ENCODE measurements at places on chromosomes 1 and 21.

GRCh38 chr1:7229186-7229585 is 443.9 kb downstream of the CAMTA1 start:
- DNase-seq, result no peak

DNA sequence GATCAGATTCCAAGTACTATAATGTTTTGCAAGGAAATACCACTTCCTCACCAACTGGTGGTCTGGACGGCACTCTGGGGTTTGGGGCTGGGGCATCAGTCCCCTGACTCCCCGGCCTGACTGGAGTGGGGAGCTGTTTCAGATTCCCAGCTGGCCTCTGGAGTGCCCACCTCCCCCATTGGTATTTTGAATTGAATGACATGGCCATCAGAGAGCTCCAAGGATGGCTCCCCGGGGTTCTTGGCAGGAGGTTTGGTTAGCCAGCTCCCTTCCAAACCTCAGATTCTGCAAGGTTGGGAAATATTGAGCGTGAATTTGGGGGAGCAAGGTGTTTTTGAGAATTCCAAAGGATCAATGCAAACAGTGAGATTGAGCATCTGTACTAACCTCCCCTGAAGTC is 2.2 kb upstream of the INAVA start:
- no peak for DNase-seq

DNA sequence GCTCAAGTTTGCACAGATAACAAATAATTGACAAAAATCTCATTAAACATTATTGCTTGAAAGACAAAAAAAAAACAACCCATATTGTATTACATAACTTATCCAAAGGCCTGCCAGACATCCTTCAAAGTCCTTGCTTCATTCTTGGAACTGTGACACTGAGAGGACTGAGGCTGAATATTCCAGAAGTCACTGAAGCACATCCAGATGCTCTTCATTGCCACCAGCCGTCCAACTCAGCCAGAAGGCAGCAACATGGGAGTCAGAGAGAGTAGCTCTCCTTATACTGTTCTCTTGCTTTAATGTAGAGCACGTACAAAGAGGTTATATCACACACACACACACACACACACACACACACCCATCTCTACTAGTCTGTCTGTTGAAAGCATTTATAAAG is 755.0 kb downstream of the LTN1 start:
- no peak for DNase-seq

- DNase-seq, result peak; percentile 63
Observed at GRCh38 chr1:150281221-150281757, 1.1 kb upstream of the CIART start.

- no peak for DNase-seq
Observed at GRCh38 chr1:39082811-39083576, 56.8 kb downstream of the NDUFS5 start.

GRCh38 chr1:7930645-7931445 is 9.8 kb downstream of the TNFRSF9 start:
- DNase-seq, result no peak

DNA sequence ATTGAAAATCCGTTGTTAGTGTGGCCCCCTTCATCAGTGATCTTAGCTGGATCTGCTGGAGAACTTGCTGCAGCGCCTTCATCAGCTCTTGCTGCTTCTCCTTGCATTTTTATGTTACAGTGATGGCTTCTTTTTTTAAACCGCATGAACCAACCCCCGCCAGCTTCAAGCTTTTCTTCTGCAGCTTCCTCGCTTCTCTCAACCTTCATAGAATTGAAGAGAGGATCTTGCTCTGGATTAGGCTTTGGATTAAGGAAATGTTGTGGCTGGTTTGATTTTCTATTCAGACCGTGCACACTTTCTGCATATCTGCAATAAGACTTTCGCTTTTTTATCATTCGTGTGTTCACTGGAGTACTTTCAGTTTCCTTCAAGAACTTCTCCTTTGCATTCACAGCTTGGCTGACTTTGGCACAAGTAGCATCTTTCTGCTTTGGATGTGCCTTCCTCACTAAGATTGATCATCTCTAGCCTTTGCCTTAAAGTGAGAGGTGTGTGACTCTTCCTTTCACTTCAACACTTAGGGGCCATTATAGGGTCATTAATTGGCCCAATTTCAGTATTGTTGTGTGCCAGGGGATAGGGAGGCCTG is 13.1 kb downstream of the RNF187 start:
- no peak for DNase-seq

DNA sequence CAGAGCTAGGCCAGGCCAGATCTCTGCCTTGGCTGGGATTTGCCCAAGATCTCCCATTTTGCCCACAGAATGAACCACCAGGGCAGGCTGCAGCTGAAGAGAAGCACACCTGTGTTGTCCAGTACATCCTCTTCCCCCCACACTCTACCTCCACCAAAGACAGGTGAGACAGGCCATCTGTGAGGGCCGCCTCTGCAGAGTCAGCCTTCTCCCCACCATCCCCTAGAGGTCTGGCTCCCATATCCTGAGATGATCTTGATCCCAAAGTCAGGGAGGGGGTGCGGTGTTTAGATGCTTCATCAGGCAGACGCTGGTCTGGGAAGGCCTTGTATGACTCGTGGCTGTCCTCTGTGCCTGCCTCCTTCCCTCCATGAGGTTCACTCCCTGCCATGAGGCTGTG is 28.7 kb downstream of the HYI start:
- no peak for DNase-seq

DNA sequence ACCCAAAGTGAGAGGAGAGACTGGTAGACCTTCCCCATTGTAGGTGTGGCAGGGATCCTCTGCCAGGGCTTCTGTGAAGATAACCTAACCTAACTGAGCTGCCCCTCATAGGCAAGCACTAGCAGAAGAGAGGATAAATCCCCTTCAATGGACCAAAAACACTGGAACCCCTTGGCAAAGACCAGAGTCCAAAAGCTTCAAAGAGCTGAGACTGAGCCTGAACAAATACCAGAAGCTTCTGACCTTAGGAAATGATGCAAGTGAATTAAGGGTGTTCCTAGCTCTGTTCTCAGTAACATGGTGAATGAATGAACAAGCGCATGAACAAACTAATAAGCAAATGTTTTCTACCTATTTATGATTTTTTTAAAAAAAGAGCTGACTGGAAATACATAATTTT is 123.2 kb downstream of the RRAGC start:
- DNase-seq, result no peak

DNA sequence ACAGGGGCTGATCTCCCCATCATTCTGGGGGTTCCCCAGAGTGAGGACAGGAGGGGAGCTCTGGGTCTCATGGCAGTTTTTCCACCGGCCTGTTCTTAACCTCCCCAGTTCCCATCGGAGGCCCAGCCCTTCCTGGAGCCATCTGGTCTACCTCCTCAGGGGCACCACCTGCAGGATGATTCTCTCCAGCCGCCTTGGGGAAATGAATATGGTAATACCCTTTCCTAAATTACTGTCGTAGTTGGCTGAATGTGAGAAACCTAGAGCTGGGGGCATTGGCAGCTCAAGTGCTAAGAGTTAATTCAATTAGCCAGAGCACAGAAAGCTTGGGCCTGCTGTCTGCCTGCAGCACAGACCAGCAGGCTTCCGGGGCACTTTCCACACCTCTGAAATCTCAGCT is 64.9 kb downstream of the TAS1R2 start:
- DNase-seq, result no peak

DNA sequence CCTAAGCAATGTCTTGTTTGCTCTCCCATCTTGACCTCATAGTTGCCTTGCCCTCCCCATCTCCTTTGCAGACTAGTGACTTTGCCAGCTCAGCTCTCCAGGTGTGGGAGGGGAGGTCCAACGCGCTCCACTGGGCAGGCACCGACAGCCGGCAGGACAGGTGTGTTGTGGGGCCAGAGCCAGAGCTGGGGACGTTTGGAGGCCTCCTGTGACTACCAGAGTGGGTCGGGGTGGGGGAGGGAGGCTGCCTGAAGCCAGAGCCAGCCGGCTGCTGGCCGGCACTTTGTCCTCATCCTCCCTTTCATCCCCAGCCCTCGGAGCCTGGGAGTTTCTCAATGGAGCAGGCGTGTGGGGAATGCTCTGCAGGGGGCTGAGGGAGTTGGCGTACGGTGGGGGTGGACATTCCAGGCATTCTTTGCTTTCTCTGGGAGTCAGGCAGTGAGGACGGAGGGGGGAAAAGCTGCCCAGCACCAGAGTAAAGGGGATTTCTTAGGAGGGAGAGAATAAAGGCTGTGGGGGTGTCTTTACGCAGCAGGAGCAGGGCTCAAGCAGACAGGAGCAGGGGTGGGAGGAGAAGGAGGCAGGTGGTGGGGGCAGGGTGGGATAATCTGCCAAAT is 20.2 kb downstream of the NUAK2 start:
- DNase-seq, result peak; percentile 82

- no peak for DNase-seq
Observed at GRCh38 chr1:9069326-9070100, at the start of gene SLC2A5. Gene SLC2A5 (minus strand): TSS chr1:9069635. CDS start chr1:9069536, 99 bp downstream.

GRCh38 chr1:38846210-38846609 is 13.4 kb downstream of the RRAGC start:
- no peak for DNase-seq

DNA sequence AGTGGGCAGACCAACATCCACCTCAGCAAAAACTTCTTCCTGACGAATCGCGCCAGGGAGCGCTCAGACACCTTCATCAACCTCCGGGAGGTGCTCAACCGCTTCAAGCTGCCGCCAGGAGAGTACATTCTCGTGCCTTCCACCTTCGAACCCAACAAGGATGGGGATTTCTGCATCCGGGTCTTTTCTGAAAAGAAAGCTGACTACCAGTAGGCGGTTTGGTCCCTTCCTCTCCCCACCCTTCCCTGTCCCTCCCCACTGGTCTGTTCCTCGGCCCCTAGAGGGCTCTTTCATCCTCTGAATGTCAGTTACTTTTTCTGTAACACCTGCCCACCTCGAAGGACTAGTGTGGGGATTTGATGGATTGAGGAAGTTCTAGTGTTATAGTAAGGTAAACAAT is 46.9 kb downstream of the CAPN2 start:
- no peak for DNase-seq

- no peak for DNase-seq
Observed at GRCh38 chr1:42318601-42319000, 16.4 kb downstream of the FOXJ3 start.

GRCh38 chr1:50427818-50428779 is 4.9 kb upstream of the DMRTA2 start:
- peak; percentile 42 for DNase-seq

DNA sequence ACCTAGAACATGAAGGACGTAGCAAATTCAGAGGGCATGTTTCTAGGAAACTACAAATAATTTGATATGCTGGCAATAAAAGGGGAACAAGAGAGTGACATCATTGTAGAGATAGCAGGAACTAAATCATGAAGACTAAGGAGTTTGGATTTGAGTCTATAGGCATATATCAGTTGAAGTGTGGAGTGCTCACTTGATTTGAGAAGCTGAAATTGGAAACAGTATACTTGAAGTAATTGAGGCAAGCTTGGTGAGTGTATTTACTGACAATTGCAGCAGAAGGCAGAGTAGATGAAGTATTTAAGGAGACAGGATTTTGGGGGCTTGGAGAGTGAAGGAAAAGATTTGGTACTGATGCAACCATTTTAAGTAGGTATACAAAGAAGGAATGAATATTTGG is 6.4 kb upstream of the TMCO2 start:
- DNase-seq, result no peak

- DNase-seq, result no peak
Observed at GRCh38 chr1:231417513-231417912, 4.6 kb downstream of the EGLN1 start.

DNA sequence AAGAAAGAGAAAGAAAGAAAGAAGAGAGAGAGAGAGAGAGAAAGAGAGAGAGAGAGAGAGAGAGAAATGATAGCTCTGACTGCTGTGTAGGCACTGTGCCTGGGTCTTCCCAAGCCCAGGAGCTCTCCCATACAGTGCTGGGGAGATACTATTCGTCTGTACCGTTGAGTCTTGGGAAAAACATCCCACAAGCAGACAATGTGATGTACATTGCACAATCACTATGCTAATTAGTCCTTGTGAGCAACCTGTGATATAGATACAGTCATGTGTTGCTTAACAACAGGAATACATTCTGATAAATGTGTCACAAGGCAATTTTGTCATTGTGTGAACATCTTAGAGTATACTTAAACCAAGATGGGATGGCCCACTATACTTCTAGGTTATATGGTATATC is 381.0 kb downstream of the HHAT start:
- DNase-seq, result no peak

GRCh38 chr1:154476791-154477190 is 25.2 kb upstream of the TDRD10 start:
- no peak for DNase-seq

- DNase-seq, result no peak
Observed at GRCh38 chr1:84202126-84202525, 58.1 kb downstream of the PRKACB start.

- no peak for DNase-seq
Observed at GRCh38 chr1:3121401-3122210, 52.6 kb downstream of the PRDM16 start.

DNA sequence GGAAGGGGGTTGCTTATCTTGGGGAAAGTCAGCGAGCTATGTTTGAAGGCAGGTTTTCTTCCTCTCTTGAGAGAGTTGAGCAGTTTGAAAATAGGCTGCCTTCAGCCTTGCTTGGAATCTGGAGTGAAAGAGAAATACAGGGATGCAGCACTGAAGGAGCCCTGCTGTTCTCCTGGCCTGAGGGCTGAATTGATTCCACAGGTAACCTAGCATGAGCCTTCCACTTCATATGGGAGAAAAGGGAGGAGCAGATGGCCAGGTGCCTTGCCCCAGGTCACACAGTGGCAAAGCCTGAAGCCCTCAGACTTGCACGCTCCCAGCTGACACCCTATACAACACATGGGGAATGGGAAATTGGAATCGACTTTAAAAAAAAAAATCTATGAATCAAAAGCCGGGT is 88.0 kb upstream of the WLS start:
- DNase-seq, result no peak

GRCh38 chr1:64084451-64084850 is 119.0 kb upstream of the UBE2U start:
- DNase-seq, result no peak

DNA sequence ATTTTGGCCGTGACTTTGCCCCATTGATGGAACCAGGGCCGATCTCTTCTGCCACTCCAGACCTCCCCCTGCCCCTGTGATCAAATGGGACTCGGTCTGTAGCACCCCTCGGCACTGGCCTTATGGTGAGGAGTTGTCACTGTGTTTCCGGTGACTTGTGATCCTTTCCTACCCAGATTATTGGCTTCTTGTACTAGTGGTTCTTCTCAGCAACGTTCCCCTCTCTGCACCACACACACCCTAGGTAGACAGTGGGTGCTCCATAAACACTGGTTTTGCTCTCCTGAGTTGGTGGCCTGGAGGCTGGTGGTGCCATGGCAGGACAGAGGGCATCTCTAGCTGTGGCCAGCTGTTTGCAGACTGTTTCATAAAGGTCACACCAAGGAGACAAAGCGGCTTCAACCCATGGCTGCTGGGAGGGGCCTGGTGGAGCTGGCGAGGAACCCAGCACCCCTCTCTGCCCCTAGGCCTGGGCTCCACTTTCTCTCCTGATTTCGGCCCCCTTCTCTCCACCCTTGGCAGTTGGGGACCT is 50.7 kb downstream of the DHRS3 start:
- no peak for DNase-seq

- no peak for DNase-seq
Observed at GRCh38 chr1:206005234-206005633, 2.0 kb upstream of the RAB7B start.

DNA sequence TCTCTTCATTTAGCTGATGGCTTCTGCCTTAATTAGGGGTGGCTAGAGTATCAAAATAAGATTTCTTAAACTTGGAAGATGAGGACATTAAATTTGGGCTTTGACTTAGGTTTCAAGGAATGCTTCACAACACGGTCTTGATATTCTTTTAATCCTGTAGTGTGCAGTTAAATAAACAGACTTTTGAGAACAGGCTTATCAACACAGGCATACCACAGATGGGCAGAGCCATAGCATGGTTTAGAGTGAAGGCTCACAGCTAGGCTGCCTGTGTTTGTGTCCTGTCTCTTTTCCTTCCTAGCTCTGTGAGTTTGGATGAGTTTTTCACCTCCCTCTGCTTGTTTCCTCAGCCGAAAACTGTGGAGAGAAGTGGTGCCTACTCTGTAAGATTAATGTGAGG is 102.3 kb upstream of the IPO9 start:
- no peak for DNase-seq

Measured in nephron progenitor cell (in vitro differentiated cells).